Cardiac septum (tissue), 1 donor: ENCODE measurements at places on chromosomes 2 and 18. TPM values are rescaled to one million over a fixed set of nuclear protein-coding genes. Genes with fewer than 3 reads are reported as not detected.

DNA sequence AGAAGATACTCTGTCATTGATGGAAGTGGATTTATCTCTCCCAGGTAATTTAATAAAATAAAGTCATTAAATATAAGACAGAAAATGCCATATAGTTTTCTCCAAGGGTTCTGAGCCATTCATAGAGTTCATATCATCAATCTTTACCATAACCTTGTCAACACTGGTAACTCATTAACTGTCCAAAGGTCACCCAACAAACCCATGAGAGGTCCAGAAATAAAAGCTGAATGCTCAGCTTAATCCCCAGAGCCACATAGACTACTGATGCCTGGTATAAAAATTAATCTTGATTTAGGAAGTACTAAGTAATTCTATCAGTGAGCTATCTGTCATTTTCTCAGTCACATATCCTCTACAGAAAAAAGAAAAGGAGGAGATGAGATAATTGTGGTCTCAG, 903.0 kb upstream of the DDX18 start:
- DNase-seq = no peak

DNA sequence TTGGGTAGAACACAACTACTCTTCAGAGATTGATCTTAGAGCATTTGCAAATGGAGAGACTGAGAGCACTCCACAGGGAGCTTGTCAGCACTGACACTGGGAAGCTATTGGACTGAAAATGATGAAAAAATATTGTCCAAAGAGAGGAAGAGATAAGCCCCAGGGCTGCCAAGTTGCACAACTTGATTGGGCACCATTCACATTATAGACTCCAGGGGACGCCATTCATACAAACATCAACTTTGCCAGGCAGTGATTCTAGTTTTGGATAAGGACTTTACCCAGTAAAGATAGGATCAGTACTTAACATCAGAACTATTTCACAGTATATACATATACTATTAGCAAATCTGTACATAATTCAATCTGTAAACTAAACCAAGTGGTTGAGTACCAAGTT, 79.6 kb upstream of the MYCN start:
- no peak for DNase-seq

- peak; percentile 83 for DNase-seq
These were observed 24.6 kb downstream of the MAIP1 start for GRCh38 chr2:199979832-199980628.

GRCh38 chr2:236724200-236724599, 154.6 kb downstream of the ACKR3 start:
- DNase-seq = no peak

DNA sequence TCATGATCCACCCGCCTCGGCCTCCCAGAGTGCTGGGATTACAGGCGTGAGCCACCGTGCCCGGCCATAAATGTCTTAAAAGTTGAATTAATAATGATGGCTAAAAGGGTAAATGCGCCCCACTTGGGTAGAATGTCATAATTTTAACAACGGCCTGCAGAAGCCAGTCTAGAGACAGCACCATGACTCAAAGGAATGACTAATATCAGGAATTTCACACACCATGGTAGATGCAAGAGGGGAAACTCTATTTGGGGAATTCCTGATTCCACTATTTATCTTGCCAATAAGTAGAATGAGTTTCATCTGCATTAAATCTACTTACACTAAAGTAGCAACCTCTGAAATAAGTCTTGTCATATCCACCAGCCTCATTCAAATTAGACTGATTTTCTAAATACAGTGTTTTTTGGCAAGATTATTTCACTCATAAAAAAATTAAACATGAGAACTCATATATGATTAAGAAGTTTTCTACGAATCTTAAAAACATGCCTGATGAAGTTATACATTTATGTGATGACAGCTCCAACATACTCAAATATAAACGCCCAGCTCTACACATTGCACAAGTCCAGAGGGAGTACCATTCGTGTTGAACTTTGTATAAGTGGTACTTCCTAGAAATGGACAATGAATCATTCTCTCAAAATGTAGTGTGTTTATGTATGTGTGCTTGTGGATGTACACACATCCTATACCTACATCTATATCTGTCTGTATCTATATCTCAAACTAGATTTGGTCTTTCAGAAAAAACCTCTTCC, 309.7 kb downstream of the IRS1 start:
- no peak for DNase-seq

DNA sequence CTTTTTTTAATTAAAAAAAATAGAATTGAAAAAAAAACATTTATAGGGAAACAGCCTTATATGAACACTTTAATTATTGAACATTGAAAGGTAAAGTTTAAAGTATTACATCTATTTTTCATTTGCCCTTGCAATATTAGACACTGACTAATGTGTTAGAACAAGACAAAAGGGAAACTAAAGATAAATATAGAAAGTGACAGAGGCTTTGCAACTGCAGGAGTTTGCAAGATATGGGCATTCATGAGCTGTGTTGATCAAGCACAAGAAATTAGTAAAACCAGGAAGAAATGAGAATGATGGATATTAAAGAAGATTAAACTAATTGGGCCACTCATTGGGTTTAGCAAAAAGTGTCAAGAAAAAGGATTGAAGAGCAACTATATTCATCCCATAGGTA, 1097.7 kb upstream of the CELF4 start:
- DNase-seq = no peak

GRCh38 chr18:50186385-50186784, 8.6 kb downstream of the MYO5B start:
- DNase-seq = no peak

GRCh38 chr18:47531717-47532116, 280.3 kb upstream of the SKOR2 start:
- no peak for DNase-seq

GRCh38 chr18:42164556-42164955, 209.5 kb downstream of the PIK3C3 start:
- no peak for DNase-seq

UGT1A5 gene
- total RNA-seq = not detected

TMEM198 gene
- total RNA-seq = 1.8 TPM

DES gene
- total RNA-seq = 21,230 TPM

HES6 gene
- 2.7 TPM for total RNA-seq

COL4A4 gene
- 3.0 TPM for total RNA-seq

ALPI gene
- total RNA-seq = not detected

FAM161A gene
- total RNA-seq = 1.9 TPM

CAB39 gene
- total RNA-seq = 75.1 TPM

LMAN2L gene
- 17.0 TPM for total RNA-seq
